CD4-positive, alpha-beta T cell treated with Interleukin-10 for 1 hour (primary cell): ENCODE measurements at places on chromosomes 7 and 10.

DNA sequence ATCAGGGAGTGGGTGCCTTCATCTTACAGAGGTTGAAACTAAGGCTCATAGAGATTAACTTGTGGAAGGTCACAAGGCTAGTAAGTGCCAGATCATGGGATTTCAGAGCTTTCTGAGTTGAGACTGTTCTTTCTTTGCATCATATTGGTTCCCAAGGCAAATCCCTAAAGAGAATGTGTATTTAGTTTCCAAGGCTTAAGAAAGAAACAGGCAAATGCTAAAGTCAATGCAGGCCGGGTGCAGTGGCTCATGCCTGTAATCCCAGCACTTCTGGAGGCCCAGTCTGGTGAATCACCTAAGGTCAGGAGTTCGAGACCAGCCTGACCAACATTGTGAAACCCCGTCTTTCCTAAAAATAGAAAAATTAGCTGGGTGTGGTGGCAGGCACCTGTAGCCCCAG lies 19.8 kb downstream of the CDK1 start:
- no peak for DNase-seq

GRCh38 chr7:106059556-106059955 lies 52.6 kb downstream of the SYPL1 start:
- no peak for DNase-seq

DNA sequence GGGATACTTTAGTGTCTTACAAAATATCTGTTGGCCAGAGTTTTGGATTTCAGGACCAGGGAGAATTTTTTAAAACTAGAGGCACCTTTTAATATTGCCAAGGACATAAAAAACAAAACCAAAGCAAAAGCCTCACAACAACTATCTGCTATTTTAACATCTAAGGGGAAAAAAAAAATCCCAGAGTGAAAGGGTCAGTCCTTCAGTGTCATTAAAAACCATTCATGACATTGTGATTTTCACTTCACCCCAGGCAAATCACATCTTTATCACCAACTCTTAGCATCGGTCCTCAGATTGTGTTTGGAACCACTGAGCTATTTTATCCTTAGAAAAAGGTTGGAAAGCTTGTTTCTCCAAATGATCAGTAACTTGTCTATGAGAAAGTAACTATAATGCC lies 10.7 kb downstream of the CEP41 start:
- no peak for DNase-seq

DNA sequence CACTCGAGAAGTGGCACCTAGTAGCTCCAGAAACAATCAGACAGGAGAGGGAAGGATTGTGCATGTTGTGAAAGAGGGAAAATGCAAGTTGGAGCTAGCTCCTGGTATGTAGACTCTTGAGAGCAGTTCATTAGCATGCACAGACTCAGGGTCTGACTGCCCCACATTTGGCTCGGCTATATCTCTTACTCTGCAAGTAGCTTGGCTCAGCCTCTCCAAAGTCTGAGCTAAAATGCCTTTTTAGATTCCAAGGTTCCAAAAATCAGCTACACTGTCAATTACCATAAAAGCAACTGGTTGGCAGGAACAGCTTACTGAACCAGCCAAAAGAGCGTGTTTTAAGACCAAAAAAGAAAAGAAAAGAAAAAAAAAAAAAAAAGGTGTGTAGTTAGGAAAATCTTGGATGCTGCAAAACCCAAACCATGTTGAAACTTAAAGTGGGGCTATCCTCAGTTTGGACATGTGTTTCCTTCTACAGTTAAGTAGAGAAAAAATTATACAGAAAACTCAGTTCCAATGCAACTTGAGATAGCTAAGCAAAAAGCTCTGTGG lies 65.5 kb downstream of the MKX start:
- no peak for DNase-seq
